ENCODE measurements at places on chromosomes 11 and 22. TPM values are rescaled to one million over a fixed set of nuclear protein-coding genes. Genes with fewer than 3 reads are reported as not detected.

The OR52N5 gene
- total RNA-seq: not detected

The ABCC8 gene
- total RNA-seq: not detected

The NLRP14 gene
- total RNA-seq: 0.17 TPM

The KRTAP5-7 gene
- 0.17 TPM for total RNA-seq

The PYGM gene
- 0.26 TPM for total RNA-seq

The SCGB1D1 gene
- not detected for total RNA-seq

The FAM111B gene
- total RNA-seq: 0.33 TPM

The ANO9 gene
- total RNA-seq: not detected

The OR51A4 gene
- total RNA-seq: not detected

The SLC6A5 gene
- not detected for total RNA-seq

The APOA1 gene
- not detected for total RNA-seq

The PRCP gene
- 46.5 TPM for total RNA-seq

The MUC6 gene
- not detected for total RNA-seq

The SYTL2 gene
- 39.8 TPM for total RNA-seq

The GRIK4 gene
- 0.17 TPM for total RNA-seq

The DDI1 gene
- not detected for total RNA-seq

The OSM gene
- total RNA-seq: not detected

The NFAM1 gene
- total RNA-seq: not detected

The FXYD2 gene
- total RNA-seq: 0.33 TPM

The SCN2B gene
- total RNA-seq: 4.9 TPM

The ART1 gene
- not detected for total RNA-seq

The CDC42EP2 gene
- total RNA-seq: 12.3 TPM

The CLDN5 gene
- 0.33 TPM for total RNA-seq

The LRRC56 gene
- total RNA-seq: 1.3 TPM

The MS4A14 gene
- total RNA-seq: not detected
